Stimulated activated CD4-positive, alpha-beta T cell treated with anti-CD3 and anti-CD28 coated beads, Interleukin-4, amount 100 ng/mL, for 4 hours (primary cell): ENCODE measurements at places on chromosomes 4 and X.

GRCh38 chr4:52173470-52174045 lies 122.5 kb downstream of the SPATA18 start:
- no peak for DNase-seq

GRCh38 chr4:1294424-1294823 lies 4.7 kb downstream of the MAEA start:
- DNase-seq: no peak

GRCh38 chr4:85837439-85837733 lies 362.4 kb downstream of the ARHGAP24 start:
- DNase-seq: no peak

GRCh38 chr4:118950929-118951570 lies 62.4 kb downstream of the SYNPO2 start:
- no peak for DNase-seq

- DNase-seq: no peak
Measured at GRCh38 chr4:180350901-180351300, 1892.3 kb upstream of the TENM3 start.

GRCh38 chr4:142845293-142846107 lies 601 bp downstream of the INPP4B start:
- DNase-seq: no peak

- no peak for DNase-seq
Measured at GRCh38 chr4:78332976-78333375, 218.6 kb upstream of the ANXA3 start.

DNA sequence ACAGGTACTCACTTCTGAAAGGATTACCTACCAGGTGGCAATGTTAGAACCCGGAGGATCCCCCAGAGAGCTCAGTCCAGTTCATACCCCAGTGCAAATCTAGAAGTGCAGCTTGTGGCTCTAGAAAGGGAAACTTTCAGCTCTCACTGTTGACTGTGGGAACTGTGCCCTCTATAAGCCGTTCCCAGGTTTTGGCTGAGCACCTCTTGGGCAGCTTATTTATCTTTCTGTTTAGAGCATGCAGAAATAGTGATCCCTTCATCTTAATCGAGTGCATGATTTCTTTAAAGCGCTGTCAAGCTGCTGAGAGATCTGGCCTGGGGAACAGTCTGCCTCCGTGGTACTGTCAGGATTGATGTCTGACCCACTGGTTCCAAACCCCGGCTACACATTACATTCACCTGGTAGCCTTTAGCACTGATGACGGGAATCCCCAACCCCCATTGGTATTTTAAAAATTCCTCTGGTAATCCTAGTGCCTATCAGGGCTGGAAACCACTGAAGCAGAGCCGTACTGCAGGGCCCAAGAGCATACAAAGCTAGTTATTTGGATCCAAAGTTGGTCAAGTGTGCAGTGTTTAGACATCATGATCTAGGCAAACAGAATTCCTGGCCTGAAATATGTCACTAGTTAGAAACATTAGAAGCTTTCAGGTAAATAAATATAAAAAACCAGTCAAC lies 103.2 kb downstream of the KLHL8 start:
- DNase-seq: no peak

GRCh38 chr4:150078041-150078578 lies at the start of gene DCLK2:
Gene DCLK2 (plus strand): TSS chr4:150078445. CDS start chr4:150079028, 583 bp downstream.
- peak; percentile 1 for DNase-seq

DNA sequence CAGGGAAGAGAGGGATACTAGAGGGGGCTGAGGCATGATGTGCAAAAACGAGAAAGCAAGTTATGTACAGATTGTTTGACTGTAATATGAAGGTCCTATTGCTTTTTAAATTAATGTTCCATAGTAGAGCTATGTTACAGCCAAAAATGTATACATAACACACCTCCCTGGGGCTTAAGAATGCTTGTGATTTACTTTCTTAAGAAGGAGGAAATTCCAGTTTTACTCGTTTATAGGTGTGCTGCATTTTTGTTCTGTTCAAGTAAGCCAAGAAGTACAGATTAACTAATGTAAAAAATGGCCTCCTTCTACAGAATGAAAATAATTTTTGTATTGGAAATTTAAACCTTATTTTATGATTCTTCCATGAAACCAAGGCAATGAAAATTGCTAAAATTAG lies 614.4 kb upstream of the NR3C2 start:
- DNase-seq: no peak

DNA sequence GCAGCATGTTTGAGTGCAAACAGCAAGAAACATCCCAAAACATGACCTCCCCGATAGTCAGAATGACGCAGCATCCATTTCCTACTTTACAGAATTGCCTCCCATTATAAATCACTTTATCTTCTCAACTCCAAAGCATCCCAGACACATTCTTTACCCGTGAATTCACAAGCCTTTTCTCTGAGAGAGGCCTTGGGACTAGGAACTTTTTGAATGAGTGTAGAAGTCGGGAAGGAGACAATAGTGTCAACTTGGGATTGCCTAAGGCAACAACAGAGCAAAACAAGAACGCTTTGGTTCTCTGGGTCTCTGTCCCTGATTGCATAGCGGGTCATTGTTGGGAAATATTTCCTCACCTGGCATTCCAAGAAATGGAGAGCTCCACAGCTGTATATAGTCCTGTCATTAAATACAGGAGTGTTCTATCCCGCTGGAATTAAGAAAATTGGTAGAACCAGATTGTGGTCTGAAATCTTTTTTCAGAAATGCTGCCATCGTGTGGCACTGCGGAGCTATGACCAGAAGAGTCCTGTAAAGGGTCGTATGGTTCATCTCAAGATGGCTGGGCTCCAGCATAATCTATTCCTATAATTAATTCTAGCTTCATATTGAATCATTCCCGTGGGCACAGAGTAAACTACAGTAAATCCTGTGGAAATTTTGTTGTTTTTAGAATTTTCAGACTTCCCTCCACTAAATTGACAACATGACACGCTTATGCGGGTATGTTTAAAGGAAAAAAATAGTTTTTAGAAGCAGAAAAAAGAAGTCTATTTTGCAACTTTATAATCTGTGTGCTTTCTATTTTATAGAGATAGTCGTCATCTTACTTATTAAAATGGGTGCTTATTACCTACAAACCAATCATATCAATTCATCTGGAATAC lies 2.0 kb upstream of the SPP1 start:
- DNase-seq: peak; percentile 15

- peak; percentile 45 for DNase-seq
Measured at GRCh38 chr4:53929955-53930798, 134.2 kb downstream of the CHIC2 start.
